ENCODE measurements at places on chromosomes 2 and 18.
A peak's percentile ranks its signal among the peaks of the same experiment; 100 is the strongest.

DNA sequence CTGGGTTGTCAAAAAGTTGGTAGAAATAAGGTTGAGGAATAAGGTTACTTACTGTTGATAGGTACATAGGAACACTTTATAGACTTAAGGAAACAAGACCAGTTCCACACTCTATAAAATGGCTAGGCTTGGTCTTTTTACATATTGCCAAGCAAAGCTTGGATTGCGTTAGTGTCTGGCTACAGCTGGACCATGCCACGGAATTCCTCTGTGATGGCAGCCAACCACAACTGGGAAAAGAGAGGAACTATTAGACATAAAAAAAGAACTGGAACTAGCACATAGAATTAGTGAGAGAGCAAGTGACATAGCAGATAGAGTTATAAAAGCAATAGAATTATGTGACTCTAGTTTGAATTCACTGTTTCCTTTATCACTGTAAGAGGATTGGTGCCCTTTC lies 17.7 kb upstream of the DPP10 start:
- DNase-seq, result no peak

- DNase-seq, result no peak
Observed at GRCh38 chr2:54636415-54637139, 86.9 kb upstream of the EML6 start.

DNA sequence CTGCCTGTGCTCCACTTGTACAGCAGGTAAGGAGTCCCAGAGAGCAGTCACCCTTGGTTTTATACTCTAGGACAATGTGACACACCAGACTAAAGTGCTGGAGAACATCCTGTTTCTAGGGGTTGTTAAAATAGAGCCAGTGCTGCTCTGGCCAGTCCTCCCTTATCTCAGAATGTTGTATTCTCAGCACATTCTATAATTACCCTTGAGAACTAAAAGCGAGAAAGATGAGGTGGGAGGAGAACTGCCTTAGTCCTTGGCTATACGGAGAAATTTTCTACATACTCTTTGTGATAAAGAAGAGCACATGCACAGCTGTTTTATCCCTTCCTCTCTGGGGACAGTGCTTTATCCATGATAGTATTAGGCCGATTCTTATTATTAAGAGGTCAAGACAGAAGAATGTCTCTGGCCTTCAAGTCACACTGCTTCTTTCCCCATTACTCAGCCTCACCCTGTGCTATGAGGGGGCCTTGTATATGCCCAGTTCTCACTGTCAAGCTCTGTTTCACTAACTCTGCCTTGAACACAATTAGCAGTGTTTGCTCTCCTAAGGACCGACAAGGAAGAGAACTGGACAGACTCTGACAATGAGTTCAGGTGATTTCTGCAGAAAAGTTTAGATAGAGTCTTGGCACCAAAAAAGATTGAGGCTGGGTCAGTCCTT lies 385.8 kb downstream of the TRIB2 start:
- DNase-seq, result no peak

DNA sequence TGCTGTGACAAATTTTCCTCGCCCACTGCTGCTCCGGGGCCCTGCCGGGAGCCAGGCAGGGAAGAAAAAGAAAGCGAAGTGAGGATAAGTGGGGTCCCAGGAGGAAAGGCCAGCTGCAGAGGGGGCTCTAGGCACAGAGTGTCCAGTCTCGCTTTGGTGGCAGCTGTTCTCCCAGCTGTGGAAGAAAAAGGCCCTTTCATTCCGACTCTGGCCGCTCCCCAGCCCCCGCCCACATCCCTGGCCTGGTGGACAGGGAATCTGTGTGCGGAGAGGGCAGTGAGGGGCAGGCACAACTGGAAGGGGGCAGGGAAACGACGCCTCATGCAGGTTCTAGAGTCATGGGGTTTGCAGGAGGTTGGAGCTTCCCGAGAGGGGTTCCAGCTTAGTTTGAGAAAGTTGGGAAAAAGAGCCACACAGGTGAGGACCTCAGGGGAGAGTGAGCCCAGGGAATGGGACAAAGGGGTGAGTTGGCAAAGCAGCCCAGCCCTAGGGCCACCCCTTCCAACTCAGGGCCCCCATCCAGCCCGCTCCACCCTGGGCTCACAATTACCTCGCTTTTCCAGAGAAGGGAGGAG lies 1.8 kb downstream of the RTKN start:
- DNase-seq, result peak; percentile 45

DNA sequence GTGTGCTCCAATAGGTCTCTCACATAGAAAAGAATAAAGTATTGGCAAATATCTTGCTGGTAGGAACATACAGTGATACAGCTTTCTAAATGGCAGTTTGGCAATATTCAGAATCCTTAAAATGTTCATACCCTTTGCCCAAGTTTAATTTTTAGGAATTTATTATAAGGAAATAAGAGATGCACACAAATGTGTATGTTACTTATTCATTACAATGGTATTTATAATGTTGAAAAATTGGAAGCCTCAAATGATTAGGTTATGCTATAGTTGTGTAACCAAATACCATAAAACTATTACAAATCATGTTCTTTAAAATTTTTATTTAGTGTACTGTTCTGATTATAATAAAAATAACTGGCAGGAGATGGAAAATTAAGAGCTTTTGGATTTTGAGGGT lies 196.8 kb downstream of the MCFD2 start:
- DNase-seq, result no peak

DNA sequence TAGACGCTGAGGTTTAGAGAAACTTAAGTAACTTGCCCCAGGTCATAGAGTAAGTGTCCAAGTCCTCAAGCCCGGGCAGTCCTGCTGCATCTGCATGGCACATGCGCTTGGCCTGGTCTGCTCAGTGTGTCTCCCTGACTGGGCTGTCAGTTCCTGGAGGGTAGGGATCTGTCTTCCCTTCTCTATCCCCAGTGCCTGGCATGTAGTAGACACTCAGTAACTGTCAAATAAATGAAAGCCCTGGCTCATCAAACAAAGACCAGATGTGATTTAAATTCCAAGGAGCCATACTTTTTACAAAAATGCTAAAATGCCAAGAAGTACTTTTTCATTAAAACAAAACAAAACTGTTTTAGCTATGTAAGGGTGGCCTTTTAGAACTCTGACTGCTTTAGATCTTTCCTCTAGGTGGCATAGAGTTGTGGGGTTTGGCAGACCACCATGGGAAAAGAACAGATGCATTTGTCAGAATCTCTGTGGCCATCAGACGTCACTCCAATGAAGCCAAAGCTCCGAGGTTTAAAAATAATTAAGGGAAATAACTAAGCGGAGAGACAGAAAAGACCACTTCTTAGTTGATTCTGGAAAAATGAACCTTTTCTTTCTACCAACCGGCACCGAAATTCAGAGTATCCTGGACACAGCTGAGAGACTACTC lies 34.0 kb downstream of the EPAS1 start:
- no peak for DNase-seq

GRCh38 chr2:82282111-82282882 lies 1977.7 kb upstream of the LRRTM1 start:
- DNase-seq, result no peak

DNA sequence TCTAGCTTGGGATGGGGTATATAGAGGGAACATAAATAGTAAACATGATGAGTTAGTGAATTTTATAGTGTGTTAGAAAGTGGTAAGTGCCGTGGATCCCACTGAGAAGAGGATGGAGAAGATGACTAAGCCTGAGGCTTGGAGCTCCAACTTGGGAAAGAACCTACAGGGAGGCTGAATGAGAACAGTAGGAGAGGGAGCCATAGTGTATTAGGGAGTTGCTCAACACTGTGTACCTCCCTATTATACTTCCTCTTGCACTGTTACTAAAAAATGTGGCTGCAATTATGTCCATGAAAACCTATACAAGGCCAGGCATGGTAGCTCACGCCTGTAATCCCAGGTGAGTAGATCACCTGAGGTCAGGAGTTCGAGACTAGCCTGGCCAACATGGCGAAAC lies 2.9 kb upstream of the SLC19A3 start:
- DNase-seq, result no peak

DNA sequence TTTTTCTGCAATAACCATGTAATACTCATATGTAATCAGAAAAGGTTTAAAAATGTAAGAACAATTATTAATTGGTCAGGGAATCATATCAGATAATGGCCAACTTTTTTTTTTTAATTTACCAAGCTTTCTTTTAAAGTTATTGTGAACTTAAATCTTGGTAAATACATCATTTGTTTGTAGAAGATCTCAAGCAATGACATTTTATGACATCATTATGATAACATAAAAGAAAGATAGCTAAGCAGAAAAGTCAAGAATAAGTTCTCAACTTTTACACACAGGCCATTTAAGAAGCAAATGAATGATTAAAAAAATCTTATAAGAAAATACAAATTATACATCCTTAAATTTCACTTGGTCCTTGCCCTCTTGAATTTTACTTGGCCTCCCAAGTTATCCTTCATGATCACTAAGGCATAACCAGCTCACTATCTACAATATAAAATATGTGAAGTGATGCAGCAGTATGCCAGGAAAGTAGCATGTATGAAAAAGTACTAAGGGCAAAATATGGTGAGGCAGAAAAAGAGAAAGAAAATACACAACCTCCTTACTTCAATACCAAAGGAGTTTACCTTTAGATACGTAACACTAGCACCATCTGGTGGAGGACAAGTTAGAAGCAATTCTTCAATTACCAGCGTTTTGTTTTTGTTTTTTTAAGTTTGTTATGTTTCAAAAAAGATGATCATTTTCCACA lies 116.6 kb downstream of the SRBD1 start:
- no peak for DNase-seq

DNA sequence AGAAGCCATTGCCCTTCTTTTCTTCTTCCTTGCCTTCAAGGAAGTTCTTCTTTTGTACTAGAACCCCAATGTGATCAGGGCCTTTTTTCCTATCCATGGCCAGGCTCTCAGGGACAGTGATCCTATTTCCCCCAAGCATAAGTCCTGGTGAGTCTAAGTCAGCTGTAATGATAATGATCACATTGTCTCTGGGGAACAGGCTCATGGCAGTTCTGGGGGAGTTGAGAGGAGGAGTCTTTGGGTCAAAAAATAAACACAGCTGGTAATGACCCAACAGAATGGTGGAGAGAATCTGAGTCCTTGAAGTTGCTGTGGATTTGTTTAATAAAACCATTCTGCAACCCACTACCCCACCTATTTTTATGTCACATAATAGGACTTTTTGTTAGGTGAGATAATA lies 96.6 kb downstream of the SOCS6 start:
- DNase-seq, result no peak

DNA sequence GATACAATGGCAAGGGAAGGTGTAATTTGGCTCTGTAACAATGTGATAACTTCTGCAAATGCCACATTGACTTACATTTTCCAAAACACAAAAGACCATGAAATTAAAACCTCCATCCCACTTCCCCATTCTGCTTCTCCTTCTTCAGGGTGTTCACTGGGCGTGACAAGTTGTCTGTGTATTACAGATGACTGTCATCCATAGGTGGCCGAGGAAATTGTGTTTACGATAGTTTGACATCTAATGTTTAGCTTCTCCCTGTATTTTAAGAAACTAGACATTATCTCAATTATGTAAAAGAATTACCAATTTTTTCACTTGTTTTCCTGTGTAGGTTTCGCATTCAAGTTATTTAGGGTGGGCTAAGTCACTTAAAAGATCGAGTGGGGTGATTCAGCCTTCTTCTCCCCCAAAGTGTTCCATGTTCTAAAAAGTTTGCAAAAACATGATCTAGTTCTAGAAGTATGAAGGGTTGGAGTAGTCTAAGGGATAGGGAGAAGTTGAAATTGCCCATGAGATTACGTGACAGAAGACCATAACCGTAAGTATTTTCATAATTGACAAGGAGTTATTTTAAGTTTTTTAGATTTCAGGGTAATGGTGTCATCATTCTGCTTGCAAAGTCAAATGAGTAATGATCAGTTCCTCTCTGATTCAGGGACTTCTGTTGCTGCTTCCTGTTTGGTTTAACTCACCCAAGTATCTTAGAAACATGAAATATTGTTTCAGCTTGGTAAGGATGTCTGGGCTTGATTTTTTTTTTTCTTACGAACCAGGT lies 25.2 kb upstream of the CYTIP start:
- no peak for DNase-seq
